ENCODE measurements at places on chromosomes 13 and 19. TPM values are rescaled to one million over a fixed set of nuclear protein-coding genes. Genes with fewer than 3 reads are reported as not detected.

- peak overlapping the region; percentile 99 for H3K27ac ChIP-seq
- no peaks in the 10 kb centered on the region for H3K27me3 ChIP-seq
- H3K4me3 ChIP-seq, result peak overlapping the region; percentile 96
- H3K4me1 ChIP-seq, result peaks cover 17% of the 10 kb centered on the region
- peaks cover 5% of the 10 kb centered on the region for H3K36me3 ChIP-seq
Measured at GRCh38 chr19:39997638-39998216, 867 bp downstream of the ZNF546 start.

DNA sequence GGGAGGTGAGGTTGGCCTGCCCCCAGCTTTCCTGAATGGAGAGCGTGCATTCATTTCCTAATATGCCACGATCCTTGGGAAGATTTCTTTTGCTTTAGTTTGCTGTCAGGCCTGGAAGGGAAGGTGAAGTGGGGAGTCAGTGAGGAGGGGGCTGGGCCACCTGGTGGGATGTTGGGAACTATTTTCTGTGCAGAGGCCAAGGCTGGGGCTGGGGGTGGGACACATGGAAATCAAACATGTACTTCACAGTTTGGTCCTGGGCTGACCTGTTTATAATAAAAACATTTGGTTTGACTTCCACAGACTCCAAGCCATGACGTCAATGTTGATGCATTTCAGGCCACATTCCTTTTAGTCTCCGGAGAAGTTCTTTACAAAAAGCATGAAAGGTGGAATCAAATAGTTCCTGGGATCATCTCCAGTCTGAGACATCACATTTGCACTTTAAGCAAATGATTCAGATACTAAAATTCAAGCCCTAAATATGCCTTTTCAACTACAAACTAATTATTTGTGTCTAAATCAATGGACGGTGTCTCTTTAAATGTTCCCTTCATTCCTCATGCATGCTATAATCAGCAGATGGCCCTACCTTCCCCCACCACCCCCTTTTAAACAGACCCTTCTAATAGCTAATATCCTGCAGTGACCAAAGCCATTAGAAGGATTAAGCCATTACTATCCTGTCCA lies 41.5 kb upstream of the MEDAG start:
- H3K4me3 ChIP-seq, result no peak overlapping the region
- peaks cover 7% of the 10 kb centered on the region for H3K36me3 ChIP-seq
- no peak overlapping the region for H3K27ac ChIP-seq

GRCh38 chr19:40159744-40160143 lies 31.5 kb upstream of the MAP3K10 start:
- no peaks in the 10 kb centered on the region for H3K27me3 ChIP-seq
- H3K27ac ChIP-seq, result no peak overlapping the region
- no peak for DNase-seq
- H3K4me3 ChIP-seq, result no peak overlapping the region
- no peaks in the 10 kb centered on the region for H3K4me1 ChIP-seq
- H3K36me3 ChIP-seq, result no peaks in the 10 kb centered on the region

DNA sequence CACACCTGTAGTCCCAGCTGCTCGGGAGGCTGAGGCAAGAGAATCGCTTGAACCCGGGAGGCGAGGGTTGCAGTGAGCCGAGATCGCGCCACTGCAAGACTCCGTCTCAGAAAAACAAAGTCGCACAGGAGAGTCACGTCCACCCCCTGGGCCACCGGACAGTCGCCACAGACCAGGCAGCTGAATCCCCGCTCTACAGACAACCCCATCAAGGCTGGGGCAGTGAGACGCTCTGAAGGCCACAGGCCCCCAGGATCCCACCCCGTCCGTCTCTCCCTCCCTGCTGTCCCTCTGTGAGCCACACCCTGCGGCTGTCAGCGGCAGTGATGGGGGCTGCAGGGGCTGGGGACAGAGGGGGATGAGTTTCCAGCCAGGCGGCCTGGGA lies 15.5 kb upstream of the PTBP1 start:
- H3K36me3 ChIP-seq, result no peaks in the 10 kb centered on the region
- DNase-seq, result no peak
- H3K27ac ChIP-seq, result no peak overlapping the region
- H3K4me1 ChIP-seq, result no peaks in the 10 kb centered on the region
- H3K4me3 ChIP-seq, result no peak overlapping the region

DNA sequence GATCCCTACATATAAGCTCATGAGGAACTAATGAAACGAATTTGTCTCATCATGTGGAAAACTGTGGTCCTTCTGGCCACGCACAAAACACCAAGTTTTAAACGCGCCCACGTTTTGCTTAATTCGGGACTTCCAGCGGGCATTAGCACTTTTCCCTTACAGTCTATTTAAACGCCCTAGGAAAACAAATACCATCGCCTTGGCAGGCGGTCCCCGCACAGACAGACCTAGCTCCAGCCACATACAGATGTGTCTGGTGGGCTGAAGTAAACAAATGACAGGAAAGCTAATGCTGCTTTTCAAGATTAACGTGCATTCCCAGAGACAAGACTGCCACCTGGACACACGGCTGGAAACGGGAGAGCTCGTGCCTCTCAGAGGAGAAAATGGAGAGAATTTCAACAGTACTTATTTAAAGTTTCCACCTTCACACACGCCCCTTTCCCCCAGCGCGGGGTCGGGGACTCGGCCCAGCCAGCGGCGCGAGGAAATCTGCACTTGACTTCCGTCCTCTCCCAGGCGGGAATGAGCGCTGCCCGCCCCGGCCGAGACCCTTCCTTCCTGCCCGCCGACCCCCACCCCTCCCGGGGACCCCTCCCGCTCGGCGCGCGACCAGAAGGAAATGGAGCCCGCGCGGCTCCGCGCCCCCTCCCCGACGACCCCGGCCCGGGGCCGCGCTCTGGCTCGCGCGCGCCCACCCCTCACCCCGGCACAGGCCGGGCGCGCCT lies 931 bp downstream of the USP12 start:
- H3K36me3 ChIP-seq, result peaks cover 2% of the 10 kb centered on the region
- H3K27ac ChIP-seq, result peak overlapping the region; percentile 97
- H3K4me3 ChIP-seq, result peak overlapping the region; percentile 99
- no peaks in the 10 kb centered on the region for H3K27me3 ChIP-seq

Gene OR10H4
- total RNA-seq, result not detected

Gene CCDC70
- not detected for total RNA-seq

Gene GJB6
- total RNA-seq, result 1.3 TPM

DNA sequence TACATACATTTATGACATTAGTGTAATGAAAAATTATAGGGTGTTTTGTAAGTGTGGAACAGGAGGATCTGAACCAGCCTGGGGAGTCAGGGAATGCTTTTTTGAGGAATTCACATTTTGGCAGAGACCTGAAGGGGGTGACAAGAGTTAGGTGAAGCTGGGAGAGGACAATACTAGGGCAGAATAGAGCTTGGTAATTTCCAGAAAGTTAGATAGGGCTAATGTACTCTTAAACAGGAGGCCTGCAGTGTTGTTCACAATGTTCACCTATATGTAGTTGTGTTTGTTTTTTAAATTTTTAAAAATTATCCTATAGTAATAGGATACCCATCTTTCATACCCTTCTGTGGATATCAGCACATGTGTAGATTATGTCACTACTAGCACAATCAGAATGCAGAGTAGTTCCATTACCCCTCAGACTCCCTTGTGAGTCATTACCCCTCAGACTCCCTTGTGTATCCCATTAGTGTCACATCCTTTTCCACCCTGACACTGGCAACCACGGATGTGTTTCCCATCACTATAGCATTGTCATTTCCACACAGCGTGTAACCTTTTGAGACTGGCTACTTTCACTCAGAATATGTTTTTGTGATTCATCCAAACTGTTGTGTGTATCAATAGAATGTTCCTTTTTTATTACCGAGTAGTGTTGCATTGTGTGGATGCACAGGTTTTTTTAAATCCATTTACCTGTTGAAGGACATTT lies 43.1 kb downstream of the PCCA start:
- peaks cover 4% of the 10 kb centered on the region for H3K4me1 ChIP-seq
- no peak for DNase-seq
- H3K27me3 ChIP-seq, result no peaks in the 10 kb centered on the region
- peaks cover 6% of the 10 kb centered on the region for H3K36me3 ChIP-seq
- no peak overlapping the region for H3K27ac ChIP-seq

- H3K4me3 ChIP-seq, result peak overlapping the region; percentile 77
- peak overlapping the region; percentile 100 for H3K27ac ChIP-seq
- peaks cover 74% of the 10 kb centered on the region for H3K4me1 ChIP-seq
- no peak for DNase-seq
- peaks cover 5% of the 10 kb centered on the region for H3K36me3 ChIP-seq
Measured at GRCh38 chr13:98486412-98486811, 90.5 kb downstream of the STK24 start.

DNA sequence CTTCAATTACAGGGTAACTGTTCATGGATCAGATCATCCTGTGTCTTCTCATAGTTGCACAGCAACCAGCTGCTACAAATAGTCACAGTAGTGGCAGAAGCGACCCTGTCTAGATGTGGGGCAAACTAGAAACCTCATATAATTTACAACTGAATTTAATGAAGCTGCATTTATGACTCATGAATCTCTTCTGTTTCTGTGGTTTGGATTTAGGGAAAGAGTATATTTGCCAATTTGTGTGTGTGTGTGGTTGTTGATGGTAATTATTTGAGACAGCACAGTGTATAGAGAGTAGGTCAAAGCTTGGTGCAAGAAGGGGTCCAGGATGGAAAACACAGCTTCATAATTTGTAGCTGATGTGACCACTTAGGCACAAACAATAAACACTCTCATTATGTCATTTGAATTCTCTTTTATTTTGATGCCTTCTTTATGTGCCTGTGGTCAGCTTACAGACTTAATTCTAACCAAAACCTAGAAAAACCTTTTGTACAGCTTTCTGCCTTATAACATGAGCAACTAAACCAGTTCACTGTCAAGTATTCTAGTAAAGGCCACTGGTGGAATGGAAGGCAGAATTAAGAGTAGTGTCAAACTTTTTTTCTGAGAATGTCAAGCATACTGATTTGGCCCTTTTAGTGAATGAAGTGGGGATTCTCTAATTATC lies 218.1 kb downstream of the TBC1D4 start:
- H3K4me1 ChIP-seq, result no peaks in the 10 kb centered on the region
- no peaks in the 10 kb centered on the region for H3K27me3 ChIP-seq
- H3K4me3 ChIP-seq, result no peak overlapping the region
- DNase-seq, result no peak
- no peak overlapping the region for H3K27ac ChIP-seq

DNA sequence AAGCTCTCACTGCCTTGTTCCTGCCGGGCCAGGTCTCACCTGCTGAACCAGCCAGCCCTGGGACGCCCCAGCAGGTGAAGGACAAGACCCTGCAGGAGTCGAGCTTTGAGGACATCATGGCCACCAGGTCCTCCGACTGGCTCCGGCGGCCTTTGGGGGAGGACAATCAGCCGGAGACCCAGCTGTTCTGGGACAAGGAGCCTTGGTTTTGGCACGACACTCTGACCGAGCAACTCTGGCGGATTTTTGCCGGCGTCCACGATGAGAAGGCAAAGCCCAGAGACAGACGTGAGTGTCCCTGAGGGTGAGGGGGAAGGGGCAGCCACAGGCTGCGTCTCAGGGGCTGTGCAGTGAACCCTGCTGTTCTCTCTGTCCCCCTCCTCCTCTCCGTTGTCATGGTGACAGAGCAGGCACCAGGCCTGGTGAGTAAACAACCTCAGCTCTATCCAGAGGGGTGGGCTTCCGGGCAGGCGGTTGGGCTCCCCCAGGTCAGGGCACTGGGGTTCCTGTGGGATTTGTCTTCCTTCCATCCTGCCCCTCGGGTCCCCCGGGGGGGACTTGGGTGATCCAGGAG lies 9.7 kb downstream of the TLE6 start:
- no peak overlapping the region for H3K27ac ChIP-seq
- H3K4me1 ChIP-seq, result peaks cover 3% of the 10 kb centered on the region
- peaks cover 27% of the 10 kb centered on the region for H3K27me3 ChIP-seq
- H3K36me3 ChIP-seq, result no peaks in the 10 kb centered on the region
- H3K4me3 ChIP-seq, result no peak overlapping the region

Gene C19orf33
- total RNA-seq, result 0.94 TPM

Gene EDNRB
- not detected for total RNA-seq

Gene MIER2
- total RNA-seq, result 13.1 TPM

Gene CGB7
- total RNA-seq, result not detected

DNA sequence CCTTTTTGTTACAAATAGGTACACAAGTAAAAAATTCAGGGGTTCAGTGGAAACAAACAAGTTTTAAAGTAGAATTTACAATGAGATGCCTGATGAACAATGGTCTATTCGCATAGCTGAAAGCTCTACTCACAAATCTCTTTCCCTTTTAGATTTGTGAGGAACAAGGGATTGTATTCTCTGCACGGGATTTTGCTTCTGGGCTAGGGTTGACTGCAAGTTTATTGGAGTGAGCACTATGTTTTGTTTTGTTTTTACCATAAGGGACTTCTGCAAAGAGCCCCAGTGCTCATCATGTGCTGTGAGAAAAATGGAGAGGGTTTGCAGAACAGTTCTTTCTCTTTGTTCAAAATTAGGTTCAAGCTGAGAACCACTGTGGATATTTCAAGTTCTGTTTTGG lies 160.5 kb downstream of the DLEU7 start:
- no peaks in the 10 kb centered on the region for H3K27me3 ChIP-seq
- peaks cover 4% of the 10 kb centered on the region for H3K36me3 ChIP-seq
- no peak overlapping the region for H3K27ac ChIP-seq
- peaks cover 6% of the 10 kb centered on the region for H3K4me1 ChIP-seq
- no peak overlapping the region for H3K4me3 ChIP-seq

- peaks cover 25% of the 10 kb centered on the region for H3K27me3 ChIP-seq
- DNase-seq, result no peak
- peaks cover 3% of the 10 kb centered on the region for H3K4me1 ChIP-seq
- H3K27ac ChIP-seq, result no peak overlapping the region
- H3K4me3 ChIP-seq, result no peak overlapping the region
Measured at GRCh38 chr19:7575434-7576040, 20.1 kb upstream of the CAMSAP3 start.

Gene NKG7
- total RNA-seq, result 13.0 TPM

DNA sequence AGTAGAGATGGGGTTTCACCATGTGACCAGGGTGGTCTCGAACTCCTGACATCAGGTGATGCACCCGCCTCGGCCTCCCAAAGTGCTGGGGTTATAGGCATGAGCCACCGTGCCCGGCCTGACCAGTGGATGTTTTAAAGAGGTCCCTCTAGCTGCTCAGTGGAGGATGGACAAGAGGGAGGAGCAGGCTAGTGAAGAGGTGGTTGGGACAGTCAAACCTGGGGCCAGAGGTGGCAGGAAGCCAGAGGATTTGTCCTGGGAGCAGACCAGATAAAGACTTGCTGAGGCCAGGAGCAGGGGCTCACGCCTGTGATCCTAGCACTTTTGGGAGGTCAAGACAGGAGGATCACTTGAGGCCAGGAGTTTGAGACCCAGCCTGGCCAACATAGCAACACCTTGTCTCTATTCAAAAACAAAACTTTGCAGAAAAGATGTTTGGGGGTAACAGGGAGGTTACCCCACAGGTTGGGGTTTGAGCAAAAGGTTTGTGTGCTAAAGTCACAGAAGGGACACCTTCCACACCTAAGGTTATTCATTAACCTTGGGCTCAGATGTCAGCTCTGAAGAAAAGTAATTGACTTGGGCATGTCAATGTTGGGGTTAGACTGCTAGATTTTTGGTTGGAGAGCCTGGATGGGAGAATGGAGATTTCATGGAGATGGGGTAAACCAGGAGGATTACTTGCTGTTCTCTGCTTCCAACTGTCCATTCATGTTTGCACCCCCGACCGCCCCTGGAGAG lies 9.0 kb downstream of the BCAM start:
- no peak overlapping the region for H3K4me3 ChIP-seq
- H3K4me1 ChIP-seq, result peaks cover 7% of the 10 kb centered on the region
- peaks cover 8% of the 10 kb centered on the region for H3K36me3 ChIP-seq
- H3K27me3 ChIP-seq, result peaks cover 15% of the 10 kb centered on the region

GRCh38 chr19:38734426-38735256 lies 9.6 kb downstream of the CAPN12 start:
- DNase-seq, result peak; percentile 37
- peaks cover 44% of the 10 kb centered on the region for H3K4me1 ChIP-seq
- H3K27me3 ChIP-seq, result no peaks in the 10 kb centered on the region
- peaks cover 3% of the 10 kb centered on the region for H3K36me3 ChIP-seq
- H3K27ac ChIP-seq, result peak overlapping the region; percentile 90

GRCh38 chr13:47033216-47033615 lies 136.4 kb upstream of the HTR2A start:
- no peak overlapping the region for H3K4me3 ChIP-seq
- no peak overlapping the region for H3K27ac ChIP-seq
- no peaks in the 10 kb centered on the region for H3K36me3 ChIP-seq
- DNase-seq, result no peak
